ENCODE measurements at places on chromosomes 2 and 18. TPM values are rescaled to one million over a fixed set of nuclear protein-coding genes. Genes with fewer than 3 reads are reported as not detected.

LYG1 gene
- 0.32 TPM for total RNA-seq

CPSF3 gene
- total RNA-seq = 36.0 TPM

PTRHD1 gene
- 17.7 TPM for total RNA-seq

ANKRD30B gene
- 0.24 TPM for total RNA-seq

KLHL30 gene
- total RNA-seq = 3.6 TPM

TCF23 gene
- total RNA-seq = not detected

TMEM37 gene
- not detected for total RNA-seq

CRYGC gene
- total RNA-seq = not detected

XDH gene
- 0.97 TPM for total RNA-seq

KIF5C gene
- total RNA-seq = 0.16 TPM

IGFBP2 gene
- 587 TPM for total RNA-seq
